GM12865 (cell line): ENCODE measurements at places on chromosomes 11 and 22.

DNA sequence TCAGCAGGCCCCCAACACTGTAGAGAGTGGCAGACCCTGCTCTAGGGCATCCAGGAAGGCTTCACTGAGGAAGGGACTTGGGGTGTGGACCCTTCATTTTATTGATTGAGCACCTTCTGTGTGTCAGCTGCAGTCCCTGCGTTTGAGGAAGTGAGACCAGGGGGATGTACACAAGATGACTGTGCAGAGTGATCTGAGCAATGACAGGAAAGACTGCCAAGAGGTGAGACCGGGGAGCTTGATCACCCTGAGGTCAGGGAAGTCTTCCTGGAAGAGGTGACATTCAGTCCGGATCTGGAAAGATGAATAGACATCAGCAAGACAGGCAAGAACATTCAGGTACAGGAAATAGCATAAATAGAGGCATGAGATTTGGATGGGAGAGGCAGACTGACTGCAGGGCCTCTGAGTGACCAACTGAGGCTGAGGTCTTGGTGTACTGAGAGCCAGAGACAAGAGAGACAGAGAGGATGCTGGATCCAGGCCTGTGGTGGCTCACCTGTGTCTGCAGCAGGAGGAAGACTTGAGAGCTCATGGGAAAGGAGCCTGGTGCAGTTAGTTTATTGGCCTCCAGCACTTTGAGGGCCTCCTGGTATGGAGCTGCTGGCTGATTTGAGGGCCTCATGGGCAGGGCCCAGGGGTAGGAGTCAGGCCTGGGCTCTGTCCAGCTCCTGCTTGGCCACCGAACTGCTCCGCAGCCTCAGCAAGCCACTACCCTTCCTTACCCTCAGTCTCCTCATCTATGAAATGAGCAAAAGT lies 5.2 kb downstream of the DGAT2 start:
- DNase-seq = peak; percentile 93

GRCh38 chr11:92362989-92363388 lies 138.4 kb downstream of the FAT3 start:
- DNase-seq = no peak

GRCh38 chr11:82981852-82982251 lies 80.3 kb downstream of the DDIAS start:
- no peak for DNase-seq

GRCh38 chr11:121134741-121135312 lies 33.8 kb downstream of the TECTA start:
- DNase-seq = no peak

- DNase-seq = no peak
Observed at GRCh38 chr11:20192151-20192550, 31.9 kb upstream of the DBX1 start.

DNA sequence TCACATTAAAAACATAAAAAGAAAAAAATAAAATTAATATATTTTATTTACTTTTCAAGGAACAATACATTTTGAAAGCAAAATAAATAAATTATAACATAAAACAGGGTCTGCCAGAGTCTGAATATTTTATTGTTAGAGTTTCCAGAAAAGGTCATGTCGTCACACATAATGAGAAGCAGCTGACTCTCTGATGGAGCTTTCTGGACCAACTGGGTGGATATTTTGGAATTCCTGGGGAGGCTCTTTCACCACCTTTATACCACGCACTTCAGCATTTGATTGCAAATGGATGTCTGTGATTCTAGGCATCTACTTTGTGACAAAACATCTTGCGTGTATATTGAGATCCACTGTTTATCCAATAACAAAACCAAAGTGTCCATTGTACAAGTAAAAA lies 455.0 kb upstream of the CCDC179 start:
- no peak for DNase-seq

GRCh38 chr11:75615751-75616150 lies 53.1 kb downstream of the MAP6 start:
- no peak for DNase-seq

DNA sequence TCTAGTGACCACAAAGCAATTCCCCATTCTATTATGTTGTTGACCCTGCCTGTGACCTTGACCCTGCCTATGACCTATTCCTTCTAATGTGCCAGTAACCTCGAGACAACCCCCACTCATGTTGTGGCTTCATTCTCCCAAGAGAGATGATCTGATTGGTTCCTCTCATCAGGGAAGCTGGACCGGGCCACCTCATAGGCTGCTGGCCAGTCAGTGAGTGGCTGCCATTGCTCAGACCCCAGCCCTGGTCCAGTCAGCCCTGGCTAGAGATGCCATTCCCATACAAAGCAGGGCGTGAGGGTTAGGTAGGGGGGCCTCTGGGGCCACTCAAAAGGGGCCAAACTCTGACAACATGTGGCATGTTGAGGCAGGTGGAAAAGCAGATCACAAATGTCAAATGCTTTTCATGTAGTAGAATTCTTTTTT lies 11.9 kb downstream of the SLC29A2 start:
- DNase-seq = no peak

DNA sequence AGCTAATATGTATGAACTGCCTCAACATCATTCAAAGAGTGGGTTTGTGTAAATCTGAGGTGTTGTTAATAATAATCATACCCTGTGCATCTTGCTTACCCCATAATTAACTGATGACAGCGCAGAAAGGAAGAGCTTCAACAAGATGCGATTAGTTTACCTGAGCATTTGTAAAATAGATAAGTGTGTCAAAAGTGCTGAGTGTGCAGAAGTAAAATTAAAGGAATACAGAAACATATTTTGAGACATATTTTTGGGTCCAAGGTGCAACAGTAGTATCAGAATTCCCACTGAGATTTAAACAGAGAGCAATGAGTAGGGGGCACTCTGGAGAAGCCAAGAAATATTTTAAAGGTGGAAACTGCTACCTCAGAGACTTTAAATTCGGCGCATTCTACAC lies 6.1 kb downstream of the BLID start:
- no peak for DNase-seq

DNA sequence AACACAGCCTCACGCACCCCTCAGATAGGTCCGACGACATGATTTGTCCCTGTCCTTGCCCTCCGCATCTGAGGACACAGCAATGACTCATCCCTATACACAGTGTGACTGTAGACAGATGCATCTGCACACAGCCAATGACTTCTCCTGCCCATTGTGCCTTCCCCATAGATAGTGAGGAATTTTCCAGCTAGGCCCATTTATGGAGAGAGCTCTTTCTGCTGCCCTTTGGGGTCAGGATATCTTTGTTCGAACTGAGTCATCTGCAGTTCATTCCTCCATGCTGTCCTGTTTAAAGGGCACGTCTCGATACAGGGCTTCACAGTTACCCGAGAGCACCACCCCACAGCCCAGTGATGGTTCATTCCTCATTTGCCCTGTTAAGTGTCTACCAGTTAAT lies 96.7 kb downstream of the LARGE1 start:
- no peak for DNase-seq

- peak; percentile 59 for DNase-seq
Observed at GRCh38 chr11:103091064-103091800, 728 bp downstream of the DCUN1D5 start.

DNA sequence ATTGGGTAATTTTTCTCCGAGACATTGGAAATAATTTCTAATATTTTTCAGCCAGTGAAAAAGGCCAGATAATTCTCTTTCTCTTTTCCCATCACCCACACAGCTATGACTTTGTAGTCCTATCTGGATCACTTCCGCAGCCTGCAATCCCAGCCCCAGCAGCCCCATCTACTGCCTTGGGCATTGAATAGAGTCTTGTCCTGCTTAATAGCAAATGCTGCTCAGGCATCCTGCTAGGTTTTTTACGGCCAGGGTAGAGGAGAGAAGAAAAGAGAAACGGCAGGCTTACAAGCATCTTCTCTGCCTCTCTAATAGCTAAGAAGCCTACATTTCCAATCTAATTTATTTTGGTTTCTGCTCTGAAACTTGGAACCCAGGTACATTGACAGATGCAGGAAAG lies 154.3 kb upstream of the B3GAT1 start:
- no peak for DNase-seq

GRCh38 chr22:19808873-19809478 lies 45.7 kb downstream of the GNB1L start:
- no peak for DNase-seq
